Iris pigment epithelial cell (primary cell): ENCODE measurements at places on chromosomes 3 and 15.

DNA sequence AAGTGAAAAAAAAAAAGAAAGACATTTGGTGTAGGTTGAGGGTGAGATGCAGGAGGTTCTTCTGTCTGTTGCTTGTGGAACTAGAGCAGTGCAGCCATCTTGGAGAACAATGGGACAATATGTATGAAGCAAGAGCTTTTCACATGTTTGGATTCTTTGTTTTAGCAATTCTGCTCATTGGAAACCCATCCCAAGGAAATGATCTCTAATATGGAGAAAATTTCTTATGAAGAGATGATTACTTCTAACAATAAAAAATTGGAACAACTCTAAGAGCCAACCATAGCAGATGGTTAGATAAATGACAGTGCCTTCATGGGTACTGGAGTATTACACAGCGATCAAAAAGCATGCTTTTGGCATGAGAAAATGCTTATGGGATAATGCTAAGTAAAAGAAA lies 56.3 kb downstream of the RASGRF1 start:
- no peak for DNase-seq

DNA sequence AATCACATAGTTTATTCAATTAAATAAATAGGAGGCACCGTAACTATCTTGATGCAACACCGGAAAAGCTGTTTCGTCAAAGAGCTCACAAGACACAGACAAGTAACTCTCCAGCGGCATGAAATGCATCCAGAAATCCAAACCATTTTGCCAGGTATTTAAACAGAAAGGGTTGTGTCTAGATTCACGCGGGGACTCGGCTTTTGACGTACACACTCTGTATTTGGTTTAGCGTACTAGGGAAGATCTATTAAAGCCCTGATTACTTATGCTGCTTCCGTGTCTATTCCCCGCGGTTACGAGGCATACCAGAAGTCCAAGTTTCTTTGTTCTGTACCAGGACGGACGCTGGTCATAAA lies 718 bp downstream of the BNIP2 start:
- DNase-seq: peak; percentile 87

DNA sequence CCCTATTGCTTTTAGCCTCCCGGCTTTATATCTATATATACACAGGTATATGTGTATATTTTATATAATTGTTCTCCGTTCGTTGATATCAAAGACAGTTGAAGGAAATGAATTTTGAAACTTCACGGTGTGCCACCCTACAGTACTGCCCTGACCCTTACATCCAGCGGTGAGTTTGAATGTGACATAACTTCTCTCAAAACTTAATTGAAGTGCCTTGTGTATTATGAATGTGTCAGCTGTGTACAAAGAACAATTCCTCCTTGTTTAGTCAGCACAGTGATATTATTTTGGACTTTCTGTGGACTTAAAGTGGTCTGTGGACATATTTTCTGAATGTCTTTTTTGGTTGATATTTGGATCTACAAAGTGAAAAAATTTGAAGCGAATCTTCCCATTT lies 220 bp downstream of the TP63 start:
- DNase-seq: no peak

GRCh38 chr15:62099094-62099601 lies 32.4 kb downstream of the C2CD4A start:
- DNase-seq: peak; percentile 39
